ENCODE measurements at places on chromosomes 3 and 15.

GRCh38 chr3:69532547-69533224 lies 146.8 kb upstream of the FRMD4B start:
- DNase-seq = no peak

DNA sequence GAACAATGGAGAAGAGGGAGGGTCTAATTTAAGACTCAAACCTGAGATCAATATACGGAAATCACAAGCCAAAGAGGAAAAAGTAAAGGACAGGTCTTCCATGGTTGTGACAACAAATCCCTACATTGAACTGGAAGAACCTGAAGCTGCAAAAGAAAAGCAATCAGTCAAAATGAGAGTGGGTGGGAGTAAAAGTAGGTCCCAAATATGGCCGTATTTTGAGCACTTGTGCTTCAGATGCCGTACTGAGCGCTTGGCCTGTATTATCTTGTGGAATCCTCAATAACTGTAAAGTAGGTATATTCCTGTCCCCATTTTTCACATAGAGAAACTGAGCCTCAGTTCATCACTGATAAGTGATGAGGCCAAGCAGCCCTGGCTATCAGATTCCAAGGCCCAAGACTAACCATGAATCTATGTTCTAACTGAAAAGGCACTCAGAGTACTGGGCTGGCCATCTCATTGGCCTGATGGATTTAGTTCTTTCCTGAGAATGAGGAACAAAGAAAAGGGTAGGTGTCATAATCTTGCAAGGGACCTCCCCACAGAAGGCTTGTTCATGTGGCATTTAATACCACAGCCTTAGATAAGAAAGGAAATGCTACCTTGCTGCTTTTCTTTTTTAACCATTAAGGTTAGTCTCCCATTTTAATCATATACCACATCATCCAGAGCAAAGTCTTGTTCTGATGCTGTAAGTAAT lies 52.5 kb downstream of the LRRN1 start:
- no peak for DNase-seq

DNA sequence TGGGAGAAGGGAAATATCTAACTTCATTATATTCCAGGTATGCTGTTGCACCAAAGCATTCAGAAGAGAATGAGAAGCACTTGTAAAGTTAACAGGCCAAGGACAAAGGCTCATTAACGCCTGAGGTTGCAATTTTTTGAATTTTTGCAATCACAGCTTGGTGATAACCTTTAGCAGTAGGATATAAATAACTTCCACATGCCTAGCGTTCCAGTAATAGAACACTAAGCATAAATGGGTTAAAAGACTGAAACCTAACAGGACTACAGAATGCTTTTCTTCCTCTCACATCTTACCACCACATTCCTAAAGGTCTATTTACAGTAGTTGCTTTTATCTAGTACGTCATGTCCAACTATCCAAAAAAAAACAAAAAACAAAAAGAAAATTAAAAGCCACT lies 57.4 kb upstream of the IMPG2 start:
- peak; percentile 14 for DNase-seq

DNA sequence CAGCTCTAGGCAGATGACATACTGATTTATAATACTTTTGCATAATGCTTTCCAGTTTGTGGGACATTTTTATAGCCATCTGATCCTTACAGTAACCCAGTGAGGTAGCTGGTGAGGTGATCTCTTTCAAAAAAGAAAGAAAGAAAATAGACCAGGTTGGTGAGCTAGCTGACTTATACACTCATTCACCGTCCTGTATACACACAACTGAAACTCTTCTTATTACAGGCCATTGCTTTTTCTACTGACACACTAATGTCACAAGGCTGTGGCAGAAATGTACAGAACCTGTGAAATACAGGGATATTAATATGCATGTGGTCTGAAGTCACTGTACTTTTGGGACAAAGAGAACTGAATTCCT lies 150.2 kb upstream of the BHLHE40 start:
- DNase-seq = no peak

DNA sequence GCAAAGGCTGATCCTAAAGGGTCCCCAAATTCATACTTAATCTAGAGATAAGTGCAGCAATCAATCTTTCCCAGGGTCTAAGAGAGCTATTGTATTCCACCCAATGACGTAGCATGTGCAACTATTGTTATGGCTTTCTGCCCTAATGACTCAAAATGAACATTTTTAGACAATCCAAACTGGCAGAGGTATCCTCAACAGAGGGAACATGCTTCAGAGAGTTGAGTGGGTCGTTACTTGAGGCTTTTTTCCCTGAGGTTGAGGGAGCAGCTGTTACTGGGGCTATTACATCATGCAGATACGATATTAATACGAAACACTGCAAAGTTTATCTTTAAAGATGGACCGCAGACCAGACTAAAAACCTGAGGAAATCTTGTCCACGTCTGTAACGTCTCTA lies 278.3 kb upstream of the WNT5A start:
- DNase-seq = no peak

DNA sequence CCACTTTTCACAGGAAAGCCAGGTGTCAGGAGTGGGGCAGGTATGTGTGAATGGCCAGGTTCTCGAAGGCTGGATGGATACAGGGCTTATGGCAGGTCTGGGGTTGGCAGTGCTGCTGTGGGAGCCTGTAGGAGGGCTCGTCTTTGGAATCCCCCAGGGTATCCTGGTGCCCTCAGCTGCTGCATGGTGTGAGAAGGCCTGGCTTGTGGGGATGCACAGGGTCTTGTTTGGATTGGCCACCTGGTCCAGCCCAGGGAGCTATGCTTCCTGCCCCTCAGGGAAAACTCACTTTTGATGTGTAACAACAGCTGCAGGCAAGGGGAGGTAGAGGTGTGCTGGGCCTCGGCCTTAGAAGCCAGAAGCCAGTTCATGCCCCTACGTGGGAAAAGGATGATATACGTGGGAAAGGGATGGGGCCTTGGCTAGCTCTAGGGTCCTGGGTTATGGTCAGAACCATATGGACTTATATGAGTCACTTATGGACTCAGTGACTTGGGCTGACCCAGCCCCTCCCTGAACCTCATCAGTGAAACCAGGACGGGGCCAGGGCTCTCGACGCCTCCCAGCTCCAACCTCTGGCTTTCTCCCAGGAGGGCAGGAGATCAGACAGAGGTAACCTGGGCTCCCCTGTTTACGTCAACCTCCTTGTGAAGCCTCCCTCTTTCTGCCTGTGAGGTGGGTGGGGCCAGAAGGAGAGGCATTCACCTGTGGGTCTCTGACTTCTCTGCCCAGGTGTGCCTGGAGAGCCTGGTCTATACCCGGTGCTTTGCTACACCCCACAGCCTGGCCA lies 37.8 kb upstream of the CSPG4 start:
- no peak for DNase-seq

DNA sequence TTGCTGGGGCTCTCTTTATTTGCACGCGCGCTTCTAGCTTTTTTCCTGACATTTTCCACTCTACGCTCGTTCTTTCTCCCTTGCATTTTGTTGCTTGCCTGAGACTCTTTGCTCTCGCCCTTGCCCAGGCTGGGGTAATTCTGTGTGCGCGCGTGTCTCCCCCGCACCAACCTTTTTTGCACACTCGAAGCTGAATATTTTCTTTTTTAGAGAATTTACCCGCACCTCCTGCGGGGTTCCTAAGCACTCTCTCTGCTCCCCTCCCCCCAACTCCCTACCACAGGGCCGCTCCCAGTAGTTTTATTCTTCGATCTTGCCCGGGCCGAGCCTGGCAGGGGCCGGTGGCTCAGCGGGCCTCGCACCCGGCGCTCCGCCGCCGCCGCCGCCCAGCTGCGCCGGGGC lies 732 bp downstream of the FAM43A start:
- no peak for DNase-seq

DNA sequence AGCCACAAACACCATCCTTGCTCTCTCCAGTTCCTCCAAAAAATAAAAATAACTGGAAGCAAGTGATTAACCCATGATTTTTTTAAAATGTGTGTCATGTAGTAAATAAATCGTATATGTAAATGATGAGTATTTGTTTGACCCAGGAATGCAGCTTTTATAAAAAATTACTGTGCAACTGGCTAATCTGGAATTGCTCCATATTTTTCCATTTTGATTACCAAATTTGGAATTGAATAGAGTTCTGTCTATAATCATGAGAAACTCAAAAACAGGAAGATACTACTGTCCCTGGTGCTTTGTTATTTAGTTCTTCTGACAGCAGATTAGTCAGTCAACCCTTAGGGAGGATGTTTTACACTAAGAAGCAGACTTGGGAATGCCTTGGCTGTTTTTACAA lies 116.2 kb downstream of the CCNL1 start:
- DNase-seq = peak; percentile 14

Measured in fibroblast of skin of right biceps (primary cell).